T-helper 2 cell (primary cell): ENCODE measurements at places on chromosomes 3 and 15.

GRCh38 chr3:143951351-143951971 is 20.2 kb upstream of the DIPK2A start:
- DNase-seq: no peak

DNA sequence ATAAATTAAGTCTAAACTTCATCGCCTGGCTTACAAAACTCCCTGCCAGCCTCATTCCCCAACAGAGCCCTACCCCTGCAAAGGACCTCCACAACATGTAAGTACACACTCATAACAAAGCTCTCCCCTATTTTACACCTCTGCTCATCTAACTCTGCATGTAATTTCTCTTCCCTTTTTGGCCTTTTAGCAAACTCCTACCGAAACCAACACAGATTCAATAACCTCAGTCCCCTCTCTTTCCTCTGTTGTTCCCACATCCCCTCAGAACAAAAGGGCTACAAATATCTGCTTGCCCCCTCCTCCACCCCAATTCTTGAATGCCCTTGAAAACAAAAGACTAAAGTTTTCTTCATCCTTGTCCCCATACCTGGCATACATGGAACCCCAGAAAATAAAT is 662 bp downstream of the UBL7 start:
- DNase-seq: no peak

DNA sequence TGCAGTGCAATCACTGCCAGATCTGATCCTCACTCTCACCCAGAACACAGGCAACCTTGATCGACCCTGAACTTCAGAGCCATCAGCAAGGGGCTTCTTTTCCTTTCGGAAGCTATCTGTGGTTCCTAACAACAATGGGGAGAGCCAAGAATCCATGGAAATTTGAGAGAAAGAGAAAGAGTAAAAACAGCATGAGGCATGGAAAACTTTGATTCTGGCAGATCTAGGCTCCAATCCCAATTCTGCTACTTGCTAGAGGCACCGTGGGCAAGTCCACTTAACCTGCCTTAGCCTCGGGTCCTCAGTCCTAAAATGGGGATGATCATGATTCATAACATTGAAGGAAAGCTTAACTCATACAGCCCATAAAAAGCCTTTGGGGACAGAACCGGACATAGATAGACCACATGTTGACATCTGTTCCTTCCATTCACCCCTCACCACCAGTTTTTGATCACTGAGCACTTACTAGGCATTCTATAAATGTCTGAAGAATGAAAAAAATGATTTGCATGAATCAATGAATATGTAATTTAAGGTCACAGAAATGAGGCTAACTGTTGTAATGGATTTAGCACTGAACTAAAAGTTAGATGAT is 605.7 kb upstream of the CFAP20DC start:
- DNase-seq: no peak

DNA sequence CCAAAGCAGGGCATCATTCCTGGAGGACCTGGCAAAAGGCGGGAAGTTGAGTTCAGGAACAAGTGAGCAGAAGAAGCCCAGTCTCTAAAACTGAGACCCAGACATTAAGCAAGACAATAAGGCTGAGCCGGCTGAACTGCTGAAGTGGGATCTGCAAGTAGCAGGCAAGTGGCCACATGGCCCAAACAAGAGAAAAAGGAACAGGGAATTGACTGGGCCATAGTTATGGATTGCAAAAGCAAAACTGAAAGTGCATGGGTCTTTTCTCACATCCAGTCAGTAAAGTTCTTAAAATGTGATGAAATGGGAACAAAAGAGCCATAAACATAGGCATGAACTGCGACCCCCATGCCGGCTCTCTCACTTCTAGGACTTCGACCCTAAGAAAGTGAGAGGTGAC is 101.2 kb downstream of the SCN11A start:
- DNase-seq: no peak

- peak; percentile 9 for DNase-seq
These were observed 61.6 kb downstream of the CCR1 start for GRCh38 chr3:46146548-46146947.

DNA sequence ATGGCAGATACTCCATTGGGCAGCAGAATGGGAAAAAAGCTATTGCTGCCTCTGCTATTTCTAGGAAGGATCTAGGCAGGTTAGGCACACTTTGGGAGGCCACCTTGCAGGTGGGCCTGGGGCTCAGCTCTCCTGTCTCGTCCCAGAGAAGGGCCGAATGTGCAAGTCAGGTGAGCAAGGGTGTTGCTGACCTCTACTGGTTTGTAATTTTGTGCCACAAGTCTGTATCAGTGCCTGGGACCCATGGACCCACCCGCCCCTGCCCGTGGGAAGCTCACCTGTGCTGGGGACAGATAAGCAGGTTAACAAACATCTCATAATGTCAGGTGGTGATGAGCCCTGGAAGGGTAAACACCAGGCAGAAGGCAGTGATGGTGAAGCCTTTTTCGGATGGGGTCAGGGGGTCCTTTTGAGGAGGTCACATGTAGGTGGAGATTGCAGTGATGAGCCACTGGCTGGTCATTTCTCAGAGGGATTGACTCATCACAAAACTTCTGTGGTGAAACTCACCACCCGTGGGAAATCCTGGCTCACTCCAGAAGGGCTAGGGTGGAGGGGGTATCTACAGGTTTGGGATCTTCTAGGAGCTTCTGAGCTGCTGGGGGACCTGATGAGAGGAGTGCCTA is 161.3 kb downstream of the KLF13 start:
- no peak for DNase-seq

- DNase-seq: no peak
These were observed 25.0 kb upstream of the ACAP2 start for GRCh38 chr3:195467641-195468390.

- no peak for DNase-seq
These were observed 311.5 kb downstream of the CACNA2D3 start for GRCh38 chr3:54433846-54434245.

- DNase-seq: no peak
These were observed at the start of gene NUP210 for GRCh38 chr3:13420045-13420830. TSS of gene NUP210 (minus strand) at chr3:13420322. CDS start at chr3:13420226, 96 bp downstream.

GRCh38 chr3:186108106-186108940 is 566 bp downstream of the ETV5 start:
- no peak for DNase-seq

DNA sequence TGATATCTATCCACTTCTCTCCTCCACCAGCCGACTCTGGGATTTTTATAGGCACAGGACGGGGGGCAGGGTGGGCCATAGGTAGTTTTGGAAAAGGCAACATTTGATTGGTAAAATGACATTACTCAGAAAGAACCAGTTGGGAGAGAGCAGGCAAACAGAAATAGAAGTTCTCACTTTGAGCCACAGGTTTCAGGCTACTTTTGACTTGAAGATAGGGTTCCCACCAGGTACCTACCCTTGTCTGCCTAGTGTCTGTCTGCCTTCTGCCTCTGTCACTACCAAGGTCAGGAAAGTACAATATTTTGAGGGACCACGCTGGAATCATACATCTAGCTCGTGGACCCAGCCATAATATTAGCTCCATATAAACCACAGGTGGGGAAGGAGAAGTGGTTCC is 412.9 kb upstream of the GRM7 start:
- DNase-seq: no peak

GRCh38 chr3:115699706-115700105 is 76.4 kb downstream of the GAP43 start:
- no peak for DNase-seq

GRCh38 chr3:132124651-132125284 is 90.0 kb upstream of the CPNE4 start:
- no peak for DNase-seq

- DNase-seq: no peak
These were observed 373.4 kb downstream of the LPP start for GRCh38 chr3:188527389-188527788.

GRCh38 chr3:131840156-131840797 is 194.5 kb downstream of the CPNE4 start:
- no peak for DNase-seq

DNA sequence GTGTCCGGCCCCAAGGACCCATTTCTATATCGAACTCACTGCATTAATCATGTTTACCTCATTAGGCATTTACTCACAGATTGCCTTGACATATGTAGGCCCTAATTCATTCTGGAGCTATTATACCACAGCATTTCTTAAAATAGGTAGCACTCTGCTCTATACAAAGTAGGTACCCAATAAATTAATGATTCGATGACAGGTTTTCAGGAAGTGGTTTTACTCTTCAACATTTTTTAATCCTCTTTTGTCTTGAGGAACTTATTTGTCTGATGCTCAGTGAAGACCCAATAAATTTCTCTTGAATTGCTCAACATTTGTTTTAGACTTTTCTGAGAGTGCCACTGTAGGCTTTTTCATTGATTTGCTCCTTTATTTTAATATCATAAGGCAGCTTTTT is 12.1 kb downstream of the TGFBR2 start:
- no peak for DNase-seq

GRCh38 chr15:39807791-39808190 is 25.1 kb upstream of the FSIP1 start:
- no peak for DNase-seq

GRCh38 chr3:138768946-138769345 is 65.8 kb downstream of the PIK3CB start:
- no peak for DNase-seq

DNA sequence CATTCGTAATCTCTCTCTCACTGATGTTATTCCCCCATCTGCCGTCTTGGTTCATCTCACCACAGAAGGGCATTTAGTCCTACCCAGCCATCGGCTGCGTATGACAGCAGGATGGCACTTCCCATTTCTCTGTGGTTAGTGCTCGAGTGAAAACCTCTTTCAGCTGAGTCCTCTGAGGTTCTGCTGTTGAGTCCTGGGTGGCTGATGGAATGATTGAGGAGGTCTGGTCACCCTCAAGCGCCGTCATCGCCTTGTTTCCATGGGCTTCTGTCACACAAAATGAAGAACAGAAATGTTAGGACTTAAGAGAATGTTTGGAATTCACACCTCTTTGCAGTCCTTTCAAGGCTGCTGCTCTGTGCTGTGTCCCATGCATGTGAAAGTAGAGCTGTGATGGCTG is 9.4 kb upstream of the SACM1L start:
- DNase-seq: no peak

DNA sequence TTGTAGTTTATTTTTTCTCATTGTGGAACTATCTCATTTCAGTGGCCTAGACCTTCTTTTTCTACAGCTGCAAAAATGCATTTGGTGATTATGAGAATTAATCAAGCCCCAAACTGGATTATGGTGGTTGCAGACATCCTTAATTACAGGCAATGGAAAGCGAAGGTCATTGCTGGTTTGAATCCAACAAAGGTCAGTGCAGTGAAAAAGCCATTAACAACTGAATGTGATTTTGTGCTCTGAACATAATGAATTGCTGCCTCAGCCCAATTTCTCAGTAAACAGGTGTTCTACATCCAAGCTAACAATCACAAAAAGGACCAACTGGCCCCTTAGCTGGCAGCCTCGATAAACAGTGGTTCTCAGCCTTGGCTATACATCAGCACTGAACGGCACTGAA is 260.1 kb upstream of the DPPA4 start:
- DNase-seq: no peak

DNA sequence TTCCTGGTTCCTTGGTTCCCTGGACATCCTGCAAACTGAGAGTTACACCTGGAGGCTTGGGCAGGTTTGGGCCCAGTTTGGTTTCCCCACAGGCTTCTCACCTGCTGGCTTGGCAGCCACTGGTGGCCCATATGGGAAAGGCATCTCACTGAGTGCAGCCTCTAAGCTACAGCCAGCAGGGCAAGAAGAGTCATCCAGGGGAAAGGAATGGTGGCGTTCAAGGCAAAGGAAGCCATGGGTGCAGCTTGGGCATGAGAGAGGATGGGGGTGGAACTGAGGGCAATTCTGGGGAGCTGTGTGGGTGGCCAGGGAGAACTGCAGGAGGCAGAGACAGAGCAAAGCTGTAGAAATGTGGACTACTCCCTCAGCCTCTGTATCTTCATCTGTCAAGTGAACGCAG is 106.4 kb downstream of the EPHB1 start:
- DNase-seq: no peak

GRCh38 chr3:165148876-165149441 is 47.2 kb downstream of the SLITRK3 start:
- no peak for DNase-seq

- DNase-seq: peak; percentile 52
These were observed 120.5 kb downstream of the XXYLT1 start for GRCh38 chr3:195150181-195151118.

- DNase-seq: no peak
These were observed 130.6 kb downstream of the AQP9 start for GRCh38 chr15:58268746-58269267.

GRCh38 chr15:40028853-40029252 is 10.1 kb downstream of the SRP14 start:
- no peak for DNase-seq

- DNase-seq: no peak
These were observed 143.6 kb upstream of the UBE2E1 start for GRCh38 chr3:23662079-23662617.

DNA sequence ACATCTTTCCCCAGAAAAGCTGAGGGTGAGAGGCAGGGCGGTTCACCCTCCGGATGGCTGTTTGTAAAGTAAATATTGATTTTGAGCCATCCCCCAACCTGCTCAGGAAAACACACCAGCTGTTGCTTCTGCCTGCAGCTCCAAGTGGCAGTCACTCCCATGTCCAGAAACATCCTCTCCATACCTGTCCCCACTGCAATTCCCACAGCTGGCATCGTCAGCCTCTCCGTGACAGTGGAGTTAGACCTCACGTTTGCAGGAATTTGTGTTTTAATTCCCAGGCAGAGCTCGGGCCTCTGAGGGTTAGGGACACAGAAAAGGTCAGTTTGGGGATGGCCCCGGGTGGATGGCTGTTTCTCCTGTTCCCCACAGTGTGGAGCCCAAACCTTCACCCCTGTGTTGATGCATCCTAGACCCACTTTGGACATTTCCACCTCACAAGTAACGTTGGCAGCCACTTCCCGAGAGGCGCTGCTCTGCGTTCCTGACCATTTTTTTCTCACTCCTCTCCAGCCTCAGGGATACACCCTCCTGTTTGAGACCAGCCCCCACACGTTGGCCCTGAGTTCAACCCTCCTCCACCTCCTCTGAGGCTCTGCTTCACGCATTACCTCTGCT is 11.8 kb upstream of the FAM174B start:
- DNase-seq: no peak

GRCh38 chr3:147311716-147312115 is 94.6 kb downstream of the ZIC4 start:
- DNase-seq: no peak

DNA sequence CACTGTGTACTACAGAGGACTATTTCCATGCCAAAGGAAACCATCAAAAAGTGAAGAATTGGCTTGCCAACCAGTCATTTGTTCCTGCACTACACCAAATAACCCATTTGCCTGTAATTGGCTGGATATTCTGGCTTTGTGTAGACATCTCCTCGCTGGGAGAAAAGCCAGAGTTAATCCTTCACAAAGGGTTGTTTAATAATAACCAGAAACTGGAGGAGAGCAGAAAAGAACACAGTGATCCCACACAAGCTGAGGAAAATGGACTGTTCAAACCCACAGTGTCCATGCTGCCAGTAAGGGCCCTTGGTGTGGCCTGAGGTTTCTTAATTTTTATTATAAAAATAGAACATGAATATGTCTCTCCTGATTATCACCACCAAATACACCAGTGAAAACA is 294.0 kb downstream of the RORA start:
- no peak for DNase-seq

- no peak for DNase-seq
These were observed 125.1 kb upstream of the ZBTB20 start for GRCh38 chr3:115272036-115272824.

- no peak for DNase-seq
These were observed 21.4 kb downstream of the ZDHHC19 start for GRCh38 chr3:196189566-196190347.
